Naive thymus-derived CD8-positive, alpha-beta T cell (primary cell): ENCODE measurements at places on chromosomes 16 and 17.
A peak's percentile ranks its signal among the peaks of the same experiment; 100 is the strongest.

DNA sequence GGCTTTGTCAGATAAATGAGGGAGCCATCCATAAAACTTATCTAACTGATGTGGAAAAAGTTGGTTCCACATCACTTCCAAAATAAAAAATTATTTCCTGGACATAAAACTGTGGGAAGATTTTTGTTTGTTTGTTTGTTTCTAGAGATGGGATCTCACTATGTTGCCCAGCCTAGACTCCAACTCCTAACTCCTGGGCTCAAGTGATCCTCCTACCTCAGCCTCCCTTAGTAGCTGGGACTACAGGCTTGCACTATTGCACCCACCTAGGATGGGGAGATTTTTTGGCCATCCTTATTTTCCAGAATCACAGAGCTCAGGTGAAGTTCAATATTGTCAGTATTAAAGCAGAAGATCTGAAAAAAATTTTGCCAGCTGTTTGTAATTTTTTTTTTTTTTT lies 23.8 kb upstream of the SMG8 start:
- DNase-seq, result no peak

DNA sequence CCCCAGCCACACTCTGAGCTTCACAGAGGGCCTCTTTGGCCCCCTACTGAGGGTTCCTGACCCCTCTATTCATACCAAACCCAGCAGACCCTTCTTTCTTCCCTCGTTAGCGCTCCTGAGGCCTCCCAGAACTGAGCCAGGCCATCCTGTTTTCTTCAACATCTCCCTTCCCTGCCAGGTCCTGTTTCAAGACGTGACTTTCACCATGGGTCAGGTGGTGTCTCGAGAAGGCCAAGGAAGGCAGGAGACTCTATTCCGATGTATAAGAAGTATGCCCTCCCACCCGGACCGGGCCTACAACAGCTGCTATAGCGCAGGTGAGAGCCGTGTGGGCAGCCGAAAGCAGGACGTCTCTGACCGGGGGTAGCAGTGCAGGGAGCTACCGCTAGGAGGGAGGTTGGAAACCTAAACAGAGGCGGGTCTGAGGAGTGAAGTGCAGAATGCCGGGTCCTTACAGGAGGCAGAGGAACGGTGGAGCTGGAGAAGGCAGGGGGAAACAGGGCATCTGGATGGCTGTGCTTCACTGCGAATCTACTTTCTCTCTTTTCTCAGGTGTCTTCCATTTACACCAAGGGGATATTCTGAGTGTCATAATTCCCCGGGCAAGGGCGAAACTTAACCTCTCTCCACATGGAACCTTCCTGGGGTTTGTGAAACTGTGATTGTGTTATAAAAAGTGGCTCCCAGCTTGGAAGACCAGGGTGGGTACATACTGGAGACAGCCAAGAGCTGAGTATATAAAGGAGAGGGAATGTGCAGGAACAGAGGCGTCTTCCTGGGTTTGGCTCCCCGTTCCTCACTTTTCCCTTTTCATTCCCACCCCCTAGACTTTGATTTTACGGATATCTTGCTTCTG lies 1.3 kb upstream of the SENP3 start:
- peak; percentile 33 for DNase-seq

- DNase-seq, result no peak
Measured at GRCh38 chr16:25580041-25580440, 111.7 kb upstream of the HS3ST4 start.

GRCh38 chr17:32275060-32276042 lies 9.7 kb downstream of the RHBDL3 start:
- no peak for DNase-seq

DNA sequence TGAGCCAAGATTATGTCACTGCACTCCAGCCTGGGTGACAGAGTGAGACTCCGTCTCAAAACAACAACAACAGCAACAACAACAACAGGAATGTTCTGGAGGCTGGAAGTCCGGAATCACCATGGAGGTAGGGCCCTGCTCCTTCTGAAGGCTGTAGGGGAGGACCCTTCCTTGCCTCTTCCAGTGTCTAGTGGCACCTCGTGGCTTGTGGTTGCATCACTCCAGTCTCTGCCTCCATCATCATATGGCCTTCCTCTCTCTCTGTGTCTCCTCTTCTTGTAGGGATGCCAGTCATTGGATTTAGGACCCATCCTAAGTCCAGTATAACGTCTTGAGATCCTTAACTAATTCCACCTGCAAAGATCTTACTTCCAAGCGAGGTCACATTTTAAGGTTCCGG lies 14.0 kb downstream of the NAGPA start:
- no peak for DNase-seq

DNA sequence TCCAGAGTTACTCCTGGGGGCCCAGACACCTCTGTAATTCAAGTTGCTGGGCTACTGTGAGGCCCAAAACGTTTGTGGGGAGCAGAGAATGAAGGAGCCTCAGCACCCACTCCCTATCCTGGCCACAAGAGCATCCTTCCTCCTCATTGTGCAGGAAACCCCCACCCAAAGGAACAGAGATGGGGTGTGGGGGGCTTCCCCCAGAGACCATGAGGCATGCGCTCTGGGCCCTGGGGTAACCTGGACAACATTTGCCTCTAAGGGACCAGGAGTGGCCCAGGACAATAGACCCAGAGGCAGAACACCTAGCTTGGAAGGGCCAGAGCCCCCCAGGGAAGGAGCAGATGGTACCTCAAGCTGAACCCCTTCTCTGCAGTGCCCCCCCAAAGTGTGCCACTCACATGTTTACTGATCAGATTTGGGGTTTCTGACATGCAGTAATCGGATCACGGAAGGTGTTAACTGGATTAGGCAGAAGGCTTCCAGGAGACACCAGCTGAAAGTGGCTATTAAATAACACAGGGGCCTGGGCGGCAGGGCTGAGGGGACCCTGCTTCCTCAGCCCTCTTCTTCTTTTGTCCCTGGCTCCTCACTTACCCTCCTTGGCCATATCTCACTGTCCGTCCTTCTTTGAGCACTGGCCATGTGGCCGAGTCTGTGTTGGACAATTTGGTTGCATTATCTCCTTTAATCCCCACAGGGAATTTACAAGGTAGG lies 50.8 kb downstream of the SDK2 start:
- no peak for DNase-seq

DNA sequence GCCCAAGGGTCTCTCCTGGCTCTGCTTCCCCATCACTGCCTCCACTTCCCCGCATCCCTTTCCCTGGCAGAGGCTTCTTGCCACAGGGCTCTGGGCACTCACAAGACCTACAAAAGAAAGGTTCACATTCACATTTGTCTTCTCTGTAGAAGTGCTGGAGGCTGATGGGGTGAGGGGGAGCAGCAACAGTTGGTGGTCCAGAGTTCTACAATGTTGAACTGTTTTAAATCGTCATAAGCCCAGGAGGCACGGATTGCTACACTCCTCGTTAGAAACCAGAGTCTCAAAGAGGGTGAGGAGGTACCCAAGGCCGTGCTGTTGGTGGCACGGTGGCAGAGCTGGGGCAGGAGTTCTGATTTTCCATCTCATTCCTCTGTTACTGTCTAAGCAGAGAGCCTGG lies 5.8 kb upstream of the RAI1 start:
- no peak for DNase-seq

- DNase-seq, result no peak
Measured at GRCh38 chr17:64400642-64401041, 10.0 kb upstream of the PECAM1 start.

- peak; percentile 45 for DNase-seq
Measured at GRCh38 chr17:79811868-79812352, 15.0 kb upstream of the CBX8 start.
